ENCODE measurements at places on chromosomes 11 and 22. TPM values are rescaled to one million over a fixed set of nuclear protein-coding genes. Genes with fewer than 3 reads are reported as not detected.

DNA sequence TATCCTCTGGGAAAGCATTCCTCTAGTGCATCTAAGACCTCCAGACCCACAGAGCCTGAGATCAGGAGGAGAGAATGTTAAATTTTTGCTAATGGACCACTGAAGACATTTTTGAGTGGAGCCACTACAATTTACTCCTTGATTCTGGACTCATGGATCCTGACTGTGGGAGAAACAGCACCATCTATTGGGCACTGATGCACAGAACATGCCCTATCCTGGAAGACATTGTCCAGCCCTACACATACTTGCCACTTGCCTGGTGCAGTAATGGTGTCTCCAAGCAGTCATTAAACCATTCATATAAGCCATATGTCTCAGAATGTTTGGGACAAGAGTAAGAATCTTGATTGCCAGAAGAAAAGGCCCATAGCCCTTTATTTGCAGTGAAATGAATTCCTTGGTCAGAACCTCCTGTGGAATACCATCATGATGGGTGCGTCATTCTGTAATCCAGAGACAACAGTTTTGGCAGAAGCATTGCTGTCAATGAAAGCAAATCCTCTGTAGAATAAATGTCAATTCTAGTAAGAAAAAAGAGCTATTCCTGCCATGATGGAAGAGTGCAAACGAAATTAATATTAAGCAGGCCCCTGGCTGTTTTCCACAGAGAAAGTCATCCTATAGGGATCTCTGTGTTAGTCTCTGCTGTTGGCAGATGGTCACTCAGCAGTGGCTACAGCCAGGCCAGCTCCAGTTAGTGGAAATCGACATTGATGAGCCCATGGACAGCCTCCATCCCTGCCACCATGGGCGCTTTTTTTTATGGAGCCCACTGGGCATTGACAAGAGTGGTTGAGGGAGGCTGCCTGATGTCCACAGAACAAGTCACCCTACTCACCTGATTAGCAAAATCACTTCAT is 43.5 kb downstream of the GGTLC2 start:
- no peak overlapping the region for H3K27ac ChIP-seq
- peak; percentile 18 for DNase-seq
- H3K4me3 ChIP-seq, result no peak overlapping the region

HSPA8 gene
- 166 TPM for polyA plus RNA-seq

DNA sequence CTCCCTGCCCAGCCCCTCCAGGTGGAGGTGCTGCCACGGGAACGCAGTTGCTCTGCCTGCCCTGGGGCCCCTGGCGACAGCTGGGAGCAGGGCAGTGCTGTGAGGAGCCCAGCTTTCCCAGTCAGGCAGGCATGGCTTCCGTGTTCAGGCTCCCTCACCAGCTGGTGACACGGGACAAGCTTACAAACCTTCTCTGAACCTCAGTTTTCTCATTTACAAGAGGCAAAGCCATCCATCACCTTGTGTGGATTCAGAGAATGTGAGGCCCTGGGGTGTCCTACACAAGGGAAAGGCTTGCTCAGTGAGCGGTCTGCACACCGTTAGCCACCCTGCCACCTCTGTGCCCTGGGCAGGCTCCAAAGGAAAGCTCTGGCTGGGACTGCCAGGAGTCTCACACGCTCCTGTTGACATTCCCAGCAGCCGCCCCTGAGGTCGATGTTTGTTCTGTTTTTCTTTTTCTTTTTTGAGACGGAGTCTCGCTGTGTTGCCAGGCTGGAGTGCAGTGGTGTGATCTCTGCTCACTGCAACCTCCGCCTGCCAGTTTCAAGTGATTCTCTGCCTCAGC is 23.5 kb downstream of the SUN2 start:
- H3K27ac ChIP-seq, result peak overlapping the region; percentile 84
- DNase-seq, result peak; percentile 85

GRCh38 chr11:65415499-65416340 is 6.9 kb upstream of the NEAT1 start:
- H3K36me3 ChIP-seq, result no peaks in the 10 kb centered on the region
- peak; percentile 43 for DNase-seq
- no peaks in the 10 kb centered on the region for H3K27me3 ChIP-seq
